ENCODE measurements at places on chromosomes 7 and 10. TPM values are rescaled to one million over a fixed set of nuclear protein-coding genes. Genes with fewer than 3 reads are reported as not detected.

Gene CHAT
- not detected for total RNA-seq

Gene IFIT2
- 0.09 TPM for total RNA-seq

Gene HABP2
- not detected for total RNA-seq

Gene CYP2E1
- 0.13 TPM for total RNA-seq

Gene SLC13A1
- total RNA-seq: not detected

Gene SFTPA1
- total RNA-seq: not detected
